ENCODE measurements at places on chromosomes 16 and 17.
A peak's percentile ranks its signal among the peaks of the same experiment; 100 is the strongest.

DNA sequence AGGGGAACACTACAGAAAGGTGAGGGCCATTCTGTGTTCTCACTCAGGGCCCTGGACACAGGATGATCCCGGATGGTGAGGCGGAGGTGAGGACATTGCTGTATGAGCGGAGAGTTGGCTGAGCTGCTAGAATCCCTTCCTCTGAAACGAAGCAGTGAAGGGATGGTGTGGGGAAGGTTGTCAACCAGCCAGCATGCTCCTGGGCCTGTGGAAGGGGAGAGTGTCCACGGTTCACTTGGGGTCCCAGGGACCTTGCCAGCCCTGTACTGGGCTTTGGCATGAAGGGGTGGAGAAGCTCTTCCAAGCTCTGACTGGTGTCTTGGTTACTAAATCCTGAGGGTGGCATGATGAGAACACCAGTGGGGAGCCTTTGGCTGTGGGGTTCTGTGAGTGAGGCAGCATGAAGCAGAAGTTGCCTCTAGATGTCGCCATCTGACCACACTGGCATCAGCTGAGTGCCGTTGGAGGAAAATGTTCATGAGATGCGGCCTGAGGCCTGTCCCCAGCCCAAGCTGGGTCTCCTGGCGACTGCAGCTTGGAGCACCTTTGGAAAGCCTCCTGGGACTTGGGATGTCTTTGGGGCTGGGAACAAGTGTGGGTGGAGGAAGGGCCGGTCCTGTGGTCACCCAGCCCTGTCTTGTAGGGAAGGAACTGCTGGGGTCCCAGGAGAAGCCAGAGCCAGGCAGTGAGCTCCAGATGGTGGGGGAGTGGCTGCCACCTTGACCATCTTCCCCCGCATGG is 14.8 kb downstream of the PDP2 start:
- peak; percentile 75 for DNase-seq

GRCh38 chr17:77423589-77424451 is 283.1 kb downstream of the SEC14L1 start:
- DNase-seq = no peak

- no peak for DNase-seq
Measured at GRCh38 chr17:1803280-1803679, 26.4 kb downstream of the SMYD4 start.

GRCh38 chr16:80536238-80536637 is 4.6 kb upstream of the DYNLRB2 start:
- DNase-seq = no peak

GRCh38 chr16:72220875-72221629 is 49.1 kb upstream of the PMFBP1 start:
- DNase-seq = no peak

DNA sequence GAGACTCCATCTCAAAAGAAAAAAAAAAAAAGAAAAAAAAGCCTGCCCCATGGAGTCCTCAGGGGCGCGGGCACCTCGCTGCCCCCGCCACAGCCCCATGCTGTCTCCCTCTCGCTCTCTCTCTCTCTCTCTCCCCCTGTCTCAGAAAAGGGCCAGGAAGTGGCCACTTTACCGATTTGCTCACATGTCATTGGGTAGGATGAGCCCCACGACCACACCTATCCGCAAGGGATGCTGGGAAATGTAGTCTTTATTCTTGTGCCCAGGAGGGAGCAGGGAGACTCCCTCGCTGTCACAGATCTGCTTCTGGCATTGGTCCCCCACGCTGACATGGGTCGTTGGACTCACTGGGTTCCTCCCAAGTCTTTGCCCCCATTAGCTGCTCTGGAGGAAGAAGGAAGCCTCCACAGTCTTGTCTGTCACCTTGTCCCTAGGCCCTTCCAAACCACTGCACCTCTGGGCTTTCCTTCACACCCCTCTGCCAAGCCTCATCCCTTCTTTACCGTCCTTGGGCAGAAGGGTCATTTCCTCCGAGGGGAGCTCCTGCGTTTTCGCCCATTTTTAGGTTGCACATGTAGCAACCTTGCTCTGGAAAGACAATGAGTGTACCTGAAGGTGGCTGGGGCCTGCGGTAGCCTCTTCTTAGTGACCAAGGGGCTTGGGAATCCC is 6.9 kb upstream of the GJD3 start:
- no peak for DNase-seq

DNA sequence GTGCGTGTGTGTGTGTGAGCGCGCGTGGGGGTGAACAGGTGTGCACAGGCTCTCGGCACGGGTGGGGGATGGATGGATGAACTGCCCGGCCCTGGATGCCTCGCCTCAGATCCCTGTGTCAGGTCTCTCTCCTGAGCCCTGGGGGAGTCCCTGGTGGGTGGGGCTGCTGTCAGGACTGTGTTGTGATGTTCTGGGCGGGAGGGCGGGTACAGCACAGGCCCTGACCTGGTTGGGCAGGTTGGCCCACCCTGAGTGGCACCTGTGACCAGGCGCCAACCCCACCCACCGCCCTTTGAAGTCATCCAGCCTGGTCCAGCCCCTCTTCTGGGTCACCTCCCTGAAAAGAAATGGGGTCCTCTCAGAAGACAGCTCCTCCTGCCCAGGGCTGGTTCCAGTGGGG is 41.6 kb upstream of the TAC4 start:
- DNase-seq = no peak

- no peak for DNase-seq
Measured at GRCh38 chr17:18291718-18292540, 22.9 kb downstream of the TOP3A start.

DNA sequence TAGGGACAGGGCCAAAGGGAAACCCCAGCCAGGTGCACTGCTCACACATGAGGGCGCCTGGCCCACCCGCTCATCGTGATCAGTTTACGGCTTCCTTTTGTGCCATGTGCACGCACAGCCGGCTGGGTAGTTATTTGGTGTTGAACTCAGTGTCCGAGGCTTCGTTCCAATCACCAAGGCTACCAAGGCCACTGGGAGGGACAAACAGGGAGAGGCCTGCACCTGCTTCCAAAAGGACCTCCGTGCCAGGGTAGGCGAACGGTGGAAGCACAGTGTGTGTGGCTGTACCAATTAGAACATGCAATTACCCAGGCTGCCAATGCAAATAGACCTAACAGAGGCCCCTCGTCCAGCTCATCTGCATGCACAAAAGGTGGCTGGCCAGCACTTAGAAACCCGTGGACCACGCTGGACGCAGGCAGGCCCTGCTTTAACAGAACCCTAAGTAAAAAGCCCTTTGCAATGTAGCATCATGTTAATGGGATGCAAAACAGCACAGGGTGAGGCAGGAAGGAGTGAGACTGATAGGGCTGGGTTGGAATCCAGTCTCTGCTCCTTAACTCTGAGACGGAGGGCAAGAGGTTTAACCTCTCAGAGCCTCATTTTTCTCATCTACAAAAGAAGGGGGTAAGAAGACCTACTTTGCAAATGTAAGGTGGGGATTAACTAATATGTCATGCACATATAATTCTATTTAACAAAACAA is 204.0 kb downstream of the XYLT1 start:
- no peak for DNase-seq

- DNase-seq = no peak
Measured at GRCh38 chr16:50305441-50306061, 39.2 kb downstream of the ADCY7 start.

GRCh38 chr17:61073131-61073530 is 326.5 kb upstream of the TBX2 start:
- DNase-seq = no peak

GRCh38 chr17:77597418-77598240 is 360.9 kb upstream of the TNRC6C start:
- DNase-seq = no peak

DNA sequence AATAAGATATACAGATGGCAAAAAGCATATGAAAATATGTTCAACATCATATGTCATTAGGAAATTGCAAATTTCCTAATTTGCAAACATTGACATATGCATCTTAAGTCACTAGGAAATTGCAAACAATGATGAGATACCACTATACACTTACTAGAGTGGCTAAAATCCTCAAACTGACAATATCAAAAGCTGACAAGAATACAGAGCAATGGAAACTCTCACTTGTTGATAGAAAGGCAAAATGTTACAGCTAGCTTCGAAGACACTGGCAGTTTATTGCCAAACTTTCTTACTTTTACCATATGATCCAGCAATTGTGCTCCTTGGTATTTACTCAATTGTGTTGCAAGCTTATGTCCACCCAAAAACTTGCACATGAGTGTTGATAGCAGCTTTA is 5.0 kb upstream of the IL4R start:
- no peak for DNase-seq

GRCh38 chr17:80243526-80244433 is 16.9 kb upstream of the RNF213 start:
- no peak for DNase-seq

DNA sequence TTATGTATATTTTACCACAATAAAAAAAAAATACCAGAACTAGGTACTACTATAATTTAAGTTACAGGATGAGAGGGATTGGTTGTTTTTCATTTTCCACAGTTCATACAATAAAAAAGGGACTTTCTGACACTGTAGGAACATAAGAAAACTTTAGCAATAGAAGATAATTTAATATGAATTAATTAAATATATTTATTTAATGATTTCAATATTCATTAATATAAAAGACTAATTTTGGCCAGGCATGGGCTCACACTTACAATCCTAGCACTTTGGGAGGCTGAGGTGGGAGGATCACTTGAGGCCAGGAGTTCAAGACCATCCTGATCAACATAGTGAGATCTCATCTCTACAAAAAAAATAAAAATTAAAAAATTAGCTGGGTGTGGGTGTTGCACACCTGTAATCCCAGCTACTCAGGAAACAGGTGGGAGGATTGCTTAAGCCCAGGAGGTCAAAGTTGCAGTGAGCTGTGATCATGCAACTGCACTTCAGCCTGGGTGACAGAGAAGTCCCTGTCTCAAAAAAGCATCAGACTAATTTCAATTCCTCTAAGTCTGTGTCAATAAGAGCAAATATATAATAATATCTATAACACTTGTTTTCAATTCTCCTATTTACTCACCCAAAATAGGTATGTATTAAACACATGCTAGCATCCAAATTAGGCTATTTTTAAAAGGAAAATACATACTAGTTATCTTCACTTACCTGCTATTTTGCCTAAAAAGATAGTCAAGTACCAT is 79.6 kb downstream of the BRIP1 start:
- no peak for DNase-seq

- no peak for DNase-seq
Measured at GRCh38 chr16:57314161-57314785, 29.8 kb upstream of the PLLP start.

DNA sequence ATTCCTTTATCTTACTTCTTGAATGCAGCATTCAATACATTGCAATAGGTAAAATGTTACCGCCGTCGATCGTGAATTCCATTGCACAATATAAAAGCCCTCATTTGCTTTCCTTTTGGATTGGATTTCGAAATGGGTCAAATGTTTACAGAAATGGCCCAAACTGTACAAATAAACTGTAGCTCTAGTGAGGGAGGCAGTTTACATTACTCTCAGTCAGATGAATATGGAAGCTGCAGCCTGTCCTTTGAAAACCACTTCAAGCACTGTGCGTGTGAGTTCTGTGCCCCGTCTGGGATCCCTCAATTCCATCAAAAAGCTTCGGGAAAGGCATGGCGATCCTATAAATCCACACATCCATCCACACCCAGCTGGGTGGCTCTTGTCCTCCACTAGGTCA is 258.6 kb upstream of the FOXF1 start:
- DNase-seq = no peak

DNA sequence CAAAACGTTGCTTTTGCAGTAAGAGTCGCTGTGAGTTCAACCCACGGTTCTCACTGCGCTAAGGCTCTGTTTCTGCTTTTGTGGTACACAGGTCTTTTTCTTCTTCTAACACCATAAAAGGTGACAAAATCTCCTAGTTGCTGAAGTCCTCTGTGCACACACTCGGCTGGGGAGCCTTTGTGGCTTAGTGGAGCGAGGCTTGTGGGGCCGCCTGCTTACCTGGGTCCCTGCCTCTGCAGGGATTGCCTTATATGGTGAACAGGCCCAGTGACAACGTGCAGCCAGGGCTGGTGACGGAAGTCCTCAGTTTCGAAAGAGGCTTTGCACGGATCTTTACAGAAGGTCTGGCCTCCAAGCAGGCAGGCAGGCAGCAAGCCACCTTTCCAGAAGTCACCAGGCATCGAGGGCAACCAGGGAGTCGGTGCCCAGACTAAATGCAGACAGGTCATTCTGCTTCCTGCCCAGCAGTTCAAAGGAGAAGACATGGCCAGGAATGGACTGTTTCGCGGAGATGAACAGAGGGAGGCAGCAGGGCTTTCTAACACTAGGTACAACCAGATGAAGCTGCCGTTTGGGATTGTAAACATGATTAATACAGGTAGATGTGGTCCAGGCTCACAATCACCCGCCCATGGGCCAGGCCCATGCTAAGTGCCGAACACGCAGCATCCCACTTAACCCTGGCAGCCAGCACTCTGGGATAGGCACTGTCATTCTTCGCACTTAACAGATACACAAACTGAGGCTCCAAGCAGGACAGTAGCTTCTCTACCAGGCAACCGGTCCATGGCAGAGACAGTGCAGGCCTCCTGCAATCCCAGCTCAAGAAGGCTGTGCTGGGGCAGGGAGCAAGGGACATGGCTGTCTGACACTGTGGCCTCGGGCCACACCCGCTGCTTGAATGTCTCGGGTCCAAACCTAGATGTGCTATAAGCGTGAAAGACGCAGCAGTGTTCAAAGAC is 10.7 kb upstream of the MEAK7 start:
- no peak for DNase-seq

DNA sequence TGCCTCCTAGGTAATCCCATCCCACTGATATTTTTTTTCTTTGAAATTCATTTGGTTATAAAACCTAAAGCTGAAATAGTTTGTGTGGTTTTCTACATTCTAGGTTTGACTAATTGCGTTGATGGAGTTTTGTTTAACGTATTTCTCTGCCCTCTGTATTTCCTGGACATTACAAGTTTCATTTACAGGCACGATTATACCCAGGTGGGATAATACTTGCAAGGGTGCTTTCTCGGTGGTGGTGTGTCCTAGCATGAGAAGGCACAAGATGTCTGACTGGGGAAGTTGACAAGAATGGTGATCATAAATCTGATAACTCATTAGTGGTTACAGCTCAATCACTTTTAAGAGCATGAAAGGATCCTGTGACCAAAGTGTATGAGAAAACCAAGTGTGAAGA is 45.0 kb downstream of the DYNLRB2 start:
- no peak for DNase-seq

- DNase-seq = no peak
Measured at GRCh38 chr16:19913340-19913645, 28.6 kb upstream of the GPRC5B start.

- no peak for DNase-seq
Measured at GRCh38 chr17:27622986-27623385, 8.0 kb upstream of the LGALS9 start.

GRCh38 chr16:3577302-3577752 is at the start of gene NLRC3:
NLRC3 (minus strand) TSS chr16:3577403; CDS start chr16:3565036, 12,367 bp downstream.
- DNase-seq = no peak
